Vagina (tissue), 2 donors: ENCODE measurements at places on chromosomes 7 and 10. TPM values are rescaled to one million over a fixed set of nuclear protein-coding genes. Genes with fewer than 3 reads are reported as not detected.

Gene OGDH
- 80.0 TPM for total RNA-seq

Gene HIF1AN
- total RNA-seq: 16.9 TPM

Gene STRIP2
- 0.49 TPM for total RNA-seq

Gene SAP25
- total RNA-seq: 2.9 TPM

Gene TAF3
- total RNA-seq: 9.8 TPM

GRCh38 chr7:155104913-155105312, 34.8 kb downstream of the HTR5A start:
- no peak for DNase-seq

DNA sequence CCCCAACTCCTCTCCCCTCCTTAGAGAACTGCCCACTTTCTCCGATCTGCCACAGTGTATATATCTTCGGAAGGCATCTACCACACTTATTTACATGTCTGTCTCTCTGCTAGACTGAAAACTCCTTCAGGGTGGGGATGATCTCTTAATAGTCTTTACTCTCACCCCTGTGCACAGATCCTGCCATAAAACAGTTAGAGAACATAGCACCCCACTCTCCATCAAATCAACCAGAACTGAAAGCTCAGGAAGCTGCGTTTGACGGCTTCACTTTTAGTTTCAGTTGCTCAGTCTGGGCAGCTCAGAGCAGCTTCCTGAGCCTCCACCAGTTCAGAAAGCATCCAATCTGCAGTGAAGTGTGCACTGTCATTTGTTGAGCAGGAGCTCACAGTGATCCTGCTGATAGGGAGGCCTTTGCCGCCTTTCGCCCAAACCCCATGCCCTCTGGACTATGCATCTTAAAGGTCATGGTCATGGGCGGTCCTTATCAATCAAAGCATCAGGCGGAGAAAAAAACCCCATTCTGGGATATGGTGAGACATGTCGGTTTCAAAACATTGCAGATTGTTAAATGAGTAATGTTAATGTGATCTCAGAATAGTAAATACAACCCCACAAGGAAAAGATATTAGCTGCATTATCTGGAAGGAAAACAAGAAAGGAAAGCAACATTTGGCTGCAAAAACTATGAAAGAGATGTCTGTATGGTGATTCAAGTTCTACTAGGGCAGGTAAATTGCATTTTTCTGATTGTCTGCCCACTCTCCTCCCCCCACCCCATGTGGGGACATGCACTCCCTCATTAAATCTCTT, 167.1 kb upstream of the ADO start:
- DNase-seq: peak; percentile 84

DNA sequence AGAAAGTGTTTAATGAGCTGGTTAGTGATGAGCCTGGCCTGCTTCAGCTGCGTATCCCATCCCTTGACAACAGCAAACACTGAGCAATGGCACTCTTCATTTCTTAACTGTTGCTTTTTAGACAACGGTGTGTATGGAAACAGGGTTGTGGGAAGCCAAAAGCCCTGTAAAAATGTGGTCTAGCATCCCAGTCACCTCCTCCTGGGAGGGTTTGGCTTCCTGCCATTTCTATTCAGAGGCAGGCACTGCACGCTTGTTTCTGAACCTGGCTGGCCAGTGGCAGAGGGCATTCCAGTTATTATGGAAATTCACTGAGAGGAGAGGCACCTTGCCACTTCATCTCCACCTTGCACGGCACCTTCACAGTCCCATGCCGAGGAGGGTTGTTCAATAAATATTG, 123.0 kb upstream of the ADARB2 start:
- no peak for DNase-seq

- no peak for DNase-seq
Observed at GRCh38 chr10:111126077-111126476, 49.2 kb downstream of the ADRA2A start.

GRCh38 chr7:114502454-114503254, 88.0 kb downstream of the FOXP2 start:
- DNase-seq: no peak

DNA sequence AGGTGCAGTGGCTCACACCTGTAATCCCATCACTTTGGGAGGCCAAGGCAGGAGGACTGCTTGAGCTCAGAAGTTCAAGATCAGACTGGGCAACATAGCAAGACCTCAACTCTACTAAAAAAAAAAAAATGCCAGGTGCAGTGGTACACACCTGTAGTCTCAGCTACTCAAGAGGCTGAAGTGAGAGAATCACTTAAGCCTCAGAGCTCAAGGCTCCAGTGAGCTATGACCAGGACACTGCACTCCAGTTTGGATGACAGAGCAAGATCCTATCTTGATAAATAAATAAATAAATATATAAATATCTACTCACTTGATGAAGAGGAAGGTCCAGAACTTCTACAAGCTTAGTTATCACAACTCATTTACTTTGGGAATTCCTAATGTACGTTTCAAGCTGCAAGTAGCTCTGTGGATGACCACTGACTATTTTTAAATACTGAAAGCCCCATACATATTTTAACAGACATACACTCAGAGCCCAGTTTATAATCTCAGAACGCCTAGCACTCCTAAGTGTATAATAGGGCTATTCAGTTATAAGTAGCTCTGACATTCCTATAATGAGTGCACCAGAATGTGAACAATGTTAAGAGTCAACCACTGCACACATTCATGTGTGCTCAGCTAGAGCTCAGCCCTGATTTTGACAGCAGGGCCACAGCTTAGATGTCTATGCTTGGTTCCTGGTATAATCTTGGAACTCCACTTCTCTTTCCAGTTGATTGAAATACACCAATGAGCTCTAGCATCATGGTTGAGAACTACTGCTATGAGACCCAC, 119.1 kb downstream of the CUBN start:
- DNase-seq: no peak

DNA sequence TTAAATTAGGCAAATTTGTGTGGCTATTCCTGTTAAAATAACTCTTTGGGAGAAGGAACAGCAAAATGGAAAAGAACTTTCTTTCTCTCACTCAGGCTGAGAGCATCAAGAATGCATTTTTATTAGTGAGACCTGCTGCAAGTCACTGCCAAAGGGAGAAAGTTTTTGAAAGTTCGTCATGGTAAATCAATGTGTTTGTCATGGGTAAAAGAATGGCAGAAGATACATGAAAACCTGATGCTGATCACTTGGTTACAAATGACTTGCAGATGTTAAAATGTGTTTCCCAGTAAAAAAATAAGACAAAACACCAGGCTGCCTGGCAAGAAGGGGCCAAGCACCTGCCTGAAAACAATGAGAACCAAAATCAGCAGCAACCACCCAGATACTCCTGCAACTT, 484.7 kb upstream of the NRP1 start:
- DNase-seq: peak; percentile 11

- no peak for DNase-seq
Observed at GRCh38 chr10:80540981-80541750, 3.5 kb downstream of the SH2D4B start.

- no peak for DNase-seq
Observed at GRCh38 chr7:95781961-95782586, 9.7 kb downstream of the DYNC1I1 start.

DNA sequence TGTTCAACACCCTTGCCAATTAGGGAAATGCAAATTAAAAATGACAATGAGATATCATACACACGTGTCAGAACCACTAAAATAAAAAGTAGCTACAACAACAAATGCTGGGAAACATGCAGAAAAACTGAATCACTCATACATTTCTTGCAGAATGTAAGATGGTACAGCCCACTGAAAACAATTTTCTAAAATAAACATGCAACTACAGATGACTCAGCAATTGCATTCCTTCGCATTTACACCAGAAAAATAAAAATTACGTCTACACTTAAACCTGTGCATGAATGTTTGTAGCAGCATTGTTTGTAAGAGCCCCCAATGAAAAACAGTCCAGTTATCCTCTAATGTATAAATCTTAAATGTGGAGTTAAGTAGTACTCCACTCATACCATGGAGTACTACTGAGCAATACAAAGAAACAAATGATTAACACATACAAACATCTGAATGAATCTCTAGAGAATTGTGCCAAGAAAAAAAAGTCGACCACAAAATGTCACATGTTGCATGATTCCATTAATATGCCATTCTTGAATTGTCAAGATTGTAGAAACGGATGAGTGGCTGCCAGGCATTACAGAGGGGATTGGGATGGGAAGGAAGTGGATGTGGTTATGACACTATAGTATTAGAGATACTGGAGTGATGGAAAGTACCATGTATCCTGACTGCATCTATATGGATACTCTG, 134.6 kb upstream of the NPSR1 start:
- no peak for DNase-seq
